A549 treated with CpdA at 1 μM for 4 hours (cell line): ENCODE measurements at places on chromosomes 6 and 20. TPM values are rescaled to one million over a fixed set of nuclear protein-coding genes. Genes with fewer than 3 reads are reported as not detected.

KCNK16 gene
- total RNA-seq, result not detected in 5 replicates

OOEP gene
- not detected in 5 replicates for total RNA-seq

WFDC6 gene
- not detected in 5 replicates for total RNA-seq

UNC5CL gene
- 0.20 to 0.40 TPM (median 0.34 TPM) in 5 replicates for total RNA-seq

KIFC1 gene
- total RNA-seq, result 40.9 to 46.6 TPM (median 43.1 TPM) in 5 replicates

CYP24A1 gene
- 292 to 579 TPM (median 522 TPM) in 5 replicates for total RNA-seq

PCK1 gene
- total RNA-seq, result 0.05 TPM in 1 of 5 replicates, not detected in the others

ZSCAN31 gene
- 2.0 to 3.8 TPM (median 2.7 TPM) in 5 replicates for total RNA-seq

HLA-DOA gene
- total RNA-seq, result not detected in 5 replicates

GPR63 gene
- 0.47 to 0.61 TPM (median 0.53 TPM) in 5 replicates for total RNA-seq

RSPH4A gene
- 0.09 to 0.29 TPM (median 0.23 TPM) in 5 replicates for total RNA-seq
